ENCODE measurements at places on chromosomes 6 and 20. TPM values are rescaled to one million over a fixed set of nuclear protein-coding genes. Genes with fewer than 3 reads are reported as not detected.
A peak's percentile ranks its signal among the peaks of the same experiment; 100 is the strongest.

The BMP7 gene
- polyA plus RNA-seq = 102 TPM

DNA sequence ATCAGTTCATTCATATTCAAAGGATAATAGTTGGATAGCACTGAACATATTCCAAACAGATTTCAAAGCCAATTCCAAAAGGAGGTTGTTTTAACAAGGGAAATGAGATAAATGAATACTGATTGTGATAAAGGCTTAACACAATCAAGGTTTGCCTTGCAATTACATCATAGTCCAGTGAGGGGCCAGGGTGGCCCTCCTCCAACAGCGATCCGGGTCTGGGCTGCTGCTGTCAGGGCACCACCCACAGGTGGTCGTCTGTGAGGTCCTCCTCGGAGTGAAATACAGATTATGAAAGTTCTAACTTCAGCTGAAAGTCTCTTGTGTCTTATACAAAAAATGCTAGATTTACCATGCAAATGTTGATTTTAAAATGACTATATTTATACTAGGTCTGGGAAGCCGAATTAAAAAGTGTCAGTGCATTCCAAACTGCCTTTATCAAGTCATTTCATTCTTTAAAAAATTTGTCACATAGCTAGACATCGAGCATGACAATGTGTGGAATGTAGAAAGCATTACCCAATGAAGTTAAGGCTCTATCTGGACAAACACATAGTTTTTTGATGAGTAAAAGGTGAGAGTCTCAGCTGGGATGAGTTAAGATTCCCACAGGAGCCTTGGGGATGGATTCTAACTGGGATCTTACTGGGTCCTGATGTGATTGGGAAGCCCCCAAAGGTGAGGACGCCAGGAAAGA is 65.9 kb upstream of the SLC22A23 start:
- DNase-seq = no peak

DNA sequence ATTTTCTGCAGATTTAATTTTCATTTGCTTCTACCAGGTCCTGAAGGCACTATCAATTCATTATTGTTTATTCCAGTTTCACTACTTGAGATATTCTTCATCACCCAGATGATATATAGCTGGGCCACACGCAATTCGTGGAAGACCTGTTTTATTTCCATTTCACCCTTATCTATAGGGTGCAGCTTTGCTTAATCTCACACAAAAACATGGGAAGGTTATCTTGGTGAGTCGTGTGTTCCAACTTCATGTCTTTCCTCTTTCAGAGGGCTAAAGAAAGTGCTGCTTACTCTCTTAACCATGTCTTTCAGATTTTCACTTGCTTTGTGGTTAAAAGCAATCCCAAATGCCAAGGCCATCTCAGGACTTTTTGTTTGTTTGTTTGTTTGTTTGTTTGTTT is 194.0 kb downstream of the SOD2 start:
- DNase-seq = no peak

GRCh38 chr20:64154590-64155257 is 9.5 kb upstream of the MYT1 start:
- DNase-seq = no peak

GRCh38 chr6:140225701-140226436 is 851.4 kb upstream of the CITED2 start:
- no peak for DNase-seq

GRCh38 chr20:24684421-24684871 is 215.0 kb downstream of the SYNDIG1 start:
- DNase-seq = no peak

DNA sequence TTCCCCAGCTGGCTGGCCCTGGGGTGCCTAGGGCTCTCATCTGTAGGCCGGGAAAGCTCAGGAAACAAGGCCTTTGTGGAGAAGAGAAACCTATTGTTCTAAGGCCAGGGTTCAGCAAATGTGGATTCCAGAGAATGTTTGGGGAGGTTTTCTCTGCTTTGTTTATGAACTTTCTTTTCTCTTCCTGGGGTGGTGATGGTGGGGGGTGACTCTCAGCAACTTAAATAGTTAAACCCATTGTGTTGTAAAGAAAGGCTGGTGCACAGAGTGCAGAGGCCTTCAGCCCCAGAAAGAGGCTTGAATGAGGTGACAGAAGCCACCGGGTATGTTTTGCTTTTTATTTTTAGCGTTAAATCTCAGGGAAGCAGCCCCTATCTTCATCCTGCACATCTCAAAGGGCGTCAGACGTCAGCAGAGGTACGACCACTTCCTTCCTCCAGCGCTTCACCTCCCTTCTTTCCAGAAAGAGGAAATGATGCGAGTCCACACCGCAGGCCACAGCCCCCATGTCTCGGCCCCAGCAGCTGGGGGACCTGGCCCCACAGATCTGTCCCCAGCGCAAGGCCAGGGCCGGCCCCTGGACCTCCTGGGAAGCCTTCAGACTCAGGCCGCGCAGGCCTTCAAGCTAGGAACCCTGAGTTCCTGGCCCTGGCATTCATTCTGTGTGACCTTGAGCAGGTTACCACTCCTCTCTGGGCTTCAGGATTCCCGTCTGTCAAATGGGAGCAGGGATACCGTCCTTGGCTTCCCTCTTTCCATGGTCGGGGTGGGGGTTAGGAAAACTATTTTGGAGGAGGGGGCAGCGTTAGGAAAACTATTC is 605 bp upstream of the PPP1R16B start:
- no peak for DNase-seq

The AVP gene
- polyA plus RNA-seq = 0.54 TPM

GRCh38 chr20:61725966-61726365 is 339.7 kb downstream of the TAF4 start:
- DNase-seq = no peak

The FAM162B gene
- polyA plus RNA-seq = 4.9 TPM

GRCh38 chr6:35136185-35136584 is 5.0 kb downstream of the TCP11 start:
- DNase-seq = no peak

DNA sequence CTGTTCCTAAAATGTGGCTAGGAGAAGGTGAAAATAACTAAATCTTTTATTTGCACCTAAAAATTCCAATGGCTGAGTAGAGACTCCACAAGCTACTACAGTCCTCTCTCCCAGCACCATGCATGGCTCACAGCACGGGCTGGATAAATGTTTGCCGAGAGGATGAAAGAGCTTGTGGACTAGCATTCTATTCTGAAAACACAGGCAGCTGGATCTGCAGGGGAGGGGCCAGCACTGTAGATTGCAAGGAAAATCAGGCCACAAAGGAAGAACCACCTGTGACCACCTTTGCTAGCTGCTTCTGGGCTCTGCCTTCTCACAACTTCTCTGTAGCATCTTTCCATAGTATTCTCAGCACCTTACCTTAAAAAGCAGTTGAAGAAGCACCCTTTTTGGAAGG is 46.6 kb downstream of the CLIC5 start:
- no peak for DNase-seq

The COL11A2 gene
- 4.2 TPM for polyA plus RNA-seq

The PDE10A gene
- 27.7 TPM for polyA plus RNA-seq

DNA sequence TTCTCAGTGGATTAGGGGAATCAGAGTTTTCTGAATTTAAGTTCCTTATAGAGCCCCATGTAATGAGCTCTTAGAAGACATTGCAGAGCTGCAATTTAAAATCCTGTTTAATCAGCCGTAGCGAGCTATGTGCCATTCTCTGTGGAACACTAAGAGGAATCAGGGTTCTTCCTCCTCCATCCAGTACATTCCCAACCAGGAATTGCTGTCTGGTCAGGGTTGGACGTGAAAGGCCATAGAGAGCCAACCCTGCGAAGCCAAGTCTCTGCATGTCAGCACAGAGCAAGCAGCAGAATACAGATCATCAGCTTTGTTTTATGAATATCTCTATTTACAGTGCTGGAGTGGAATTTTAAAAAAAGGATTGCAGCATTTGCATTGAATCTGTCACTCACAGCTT is 366.0 kb downstream of the LAMA2 start:
- DNase-seq = no peak

The AKIRIN2 gene
- polyA plus RNA-seq = 68.4 TPM

DNA sequence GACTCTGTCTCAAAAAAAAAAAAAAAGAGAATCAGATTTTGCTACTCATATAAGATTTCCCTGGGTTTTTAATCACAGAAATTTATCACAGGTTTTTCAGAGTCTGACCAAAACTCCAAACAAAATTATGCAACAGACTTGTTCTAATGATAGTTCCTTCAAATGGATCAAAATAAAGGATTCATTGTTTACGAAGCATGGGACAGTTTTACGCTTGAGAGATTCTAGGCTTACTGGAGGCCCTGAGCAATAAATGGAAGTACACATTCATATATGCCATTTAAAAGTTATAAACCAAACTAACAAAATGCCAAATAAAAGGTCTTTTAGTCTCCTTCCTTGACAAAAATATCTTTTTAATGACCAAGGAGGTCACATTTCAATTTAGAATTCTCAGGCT is 245.1 kb upstream of the KCNQ5 start:
- no peak for DNase-seq

- DNase-seq = peak; percentile 8
These were observed 197.7 kb downstream of the FAXC start for GRCh38 chr6:99151634-99152346.

DNA sequence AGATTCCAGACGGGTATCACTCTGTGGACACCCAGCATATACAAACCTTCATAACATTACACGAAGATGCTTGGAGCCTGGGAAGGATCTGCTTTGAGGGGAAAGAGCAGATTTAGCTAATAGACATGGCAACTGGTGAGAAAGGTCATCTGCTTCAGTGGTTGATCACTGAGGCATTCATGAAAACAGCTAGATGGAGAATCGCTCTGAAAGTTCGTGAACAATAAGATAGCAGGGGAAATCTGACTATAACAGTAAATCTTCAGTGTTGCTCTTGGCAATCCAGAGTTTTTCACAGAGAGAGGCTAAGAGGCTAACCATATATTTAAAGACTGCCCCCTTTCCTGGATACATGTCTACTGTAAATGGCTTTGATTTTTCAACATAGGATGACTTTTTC is 245.3 kb downstream of the FARS2 start:
- DNase-seq = peak; percentile 36

DNA sequence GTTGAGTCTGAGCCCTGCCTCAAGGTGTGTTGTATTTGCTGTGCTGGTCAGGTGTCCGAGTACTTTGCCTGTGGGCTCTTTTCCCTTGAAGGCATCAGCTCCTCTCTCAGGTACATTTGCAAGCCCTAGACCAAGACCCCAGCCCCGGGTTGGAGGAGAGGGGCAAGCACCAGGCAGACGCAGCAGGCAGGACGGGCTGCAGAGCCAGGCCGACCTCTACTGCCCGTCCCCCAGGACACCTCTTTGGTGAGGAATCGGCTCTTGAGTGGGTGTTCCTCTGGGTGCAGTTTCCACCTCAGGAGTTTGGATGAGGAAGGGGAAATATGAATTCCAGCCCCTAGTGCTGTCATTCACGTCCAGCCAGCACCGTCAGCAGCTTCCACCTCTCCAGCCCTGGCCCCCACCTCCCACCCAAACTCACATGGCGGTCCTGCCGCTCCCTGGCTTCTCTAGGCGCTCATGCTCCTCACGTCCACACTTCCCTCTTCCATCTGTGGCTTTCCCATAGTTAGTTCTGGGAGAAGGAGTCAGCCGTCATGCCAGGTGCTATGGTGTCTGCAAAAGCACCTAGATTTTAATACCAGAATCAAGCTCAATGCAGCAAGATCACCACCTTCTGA is 183.9 kb downstream of the DLL1 start:
- DNase-seq = no peak

- DNase-seq = no peak
These were observed 98.4 kb downstream of the DOK5 start for GRCh38 chr20:54573838-54574237.

DNA sequence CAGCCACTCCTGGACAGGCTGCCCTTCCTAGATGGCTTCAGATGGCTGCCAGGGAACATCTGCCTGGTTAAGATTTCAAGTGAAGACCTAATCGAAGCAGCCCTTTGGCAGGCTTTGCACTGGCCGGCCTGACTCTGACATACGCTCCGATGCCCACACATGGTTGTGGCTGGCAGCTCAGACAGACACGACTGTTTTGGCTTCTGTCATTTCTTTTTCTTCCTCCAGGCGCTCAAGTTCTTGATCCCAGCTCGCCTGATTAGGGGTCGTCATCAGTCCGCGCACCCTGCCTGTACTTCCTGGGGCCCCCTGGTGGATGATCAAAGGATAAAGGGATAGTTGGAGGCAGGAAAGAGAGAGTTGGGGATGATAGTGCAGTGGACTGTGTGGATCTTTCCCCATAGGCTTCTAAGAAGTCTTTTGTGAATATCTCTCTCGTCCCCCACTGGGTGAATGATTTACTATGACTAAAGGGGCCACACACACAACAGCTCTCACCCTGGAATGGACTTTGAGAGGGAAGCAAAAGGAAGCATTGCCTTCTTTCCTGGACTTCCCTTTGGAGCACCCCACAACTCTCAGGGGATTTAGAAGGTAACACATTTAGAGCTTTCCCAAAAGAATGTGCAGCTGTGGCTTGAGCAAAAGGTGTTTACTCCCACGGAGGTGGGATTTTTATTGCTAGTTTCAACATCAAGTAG is 21.4 kb upstream of the TRAM2 start:
- peak; percentile 60 for DNase-seq

DNA sequence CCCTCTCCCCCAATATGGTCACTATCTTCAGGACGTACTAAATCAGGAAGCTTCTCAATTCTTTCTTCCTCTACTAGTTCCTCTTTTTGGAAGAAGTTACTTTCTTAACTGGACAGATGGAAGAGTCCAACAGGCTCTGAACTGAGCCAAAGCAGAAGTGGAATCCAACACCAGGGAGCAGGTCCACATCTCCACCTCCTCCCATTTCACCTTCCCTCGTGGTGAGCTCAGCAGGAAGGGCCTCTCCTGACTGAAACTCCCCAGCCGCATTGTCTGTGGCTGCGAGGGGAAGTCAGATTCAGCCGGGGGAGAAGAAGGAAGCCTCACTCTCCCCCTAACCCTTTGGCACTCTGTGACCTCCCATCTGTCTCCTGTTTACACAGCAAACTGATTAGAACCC is 63.8 kb upstream of the UST start:
- DNase-seq = no peak

- no peak for DNase-seq
These were observed at the start of gene WFDC10A for GRCh38 chr20:45629496-45630100. TSS of gene WFDC10A (plus strand) at chr20:45629739. CDS start at chr20:45629814, 75 bp downstream.

GRCh38 chr6:144006736-144007477 is 1.2 kb downstream of the PLAGL1 start:
- DNase-seq = peak; percentile 40

DNA sequence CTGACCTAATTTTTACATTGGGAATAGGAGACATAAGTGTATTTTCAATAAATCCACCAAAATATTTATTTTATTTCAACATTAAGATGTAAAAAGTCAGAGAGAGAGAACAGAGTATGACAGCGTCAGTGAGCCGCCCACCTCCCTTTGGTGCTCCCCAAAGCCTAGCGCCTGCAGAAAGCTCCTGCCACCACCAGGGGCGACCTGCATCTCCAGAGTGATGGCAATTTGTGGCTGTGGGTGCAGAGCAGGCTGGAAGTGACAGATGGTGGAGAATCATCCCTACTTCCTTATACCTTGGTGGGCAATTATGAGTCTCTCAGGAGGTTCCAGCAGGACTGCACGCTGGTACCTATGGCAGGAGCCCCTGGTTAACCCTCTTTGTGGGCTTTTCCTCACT is 87.3 kb downstream of the PTPRT start:
- DNase-seq = no peak

The SGK2 gene
- 38.9 TPM for polyA plus RNA-seq

The LTB gene
- 2.2 TPM for polyA plus RNA-seq

The VIP gene
- 0.84 TPM for polyA plus RNA-seq

Measured in renal cortex interstitium (tissue), 15 donors.